ENCODE measurements at places on chromosomes 2 and 18.

DNA sequence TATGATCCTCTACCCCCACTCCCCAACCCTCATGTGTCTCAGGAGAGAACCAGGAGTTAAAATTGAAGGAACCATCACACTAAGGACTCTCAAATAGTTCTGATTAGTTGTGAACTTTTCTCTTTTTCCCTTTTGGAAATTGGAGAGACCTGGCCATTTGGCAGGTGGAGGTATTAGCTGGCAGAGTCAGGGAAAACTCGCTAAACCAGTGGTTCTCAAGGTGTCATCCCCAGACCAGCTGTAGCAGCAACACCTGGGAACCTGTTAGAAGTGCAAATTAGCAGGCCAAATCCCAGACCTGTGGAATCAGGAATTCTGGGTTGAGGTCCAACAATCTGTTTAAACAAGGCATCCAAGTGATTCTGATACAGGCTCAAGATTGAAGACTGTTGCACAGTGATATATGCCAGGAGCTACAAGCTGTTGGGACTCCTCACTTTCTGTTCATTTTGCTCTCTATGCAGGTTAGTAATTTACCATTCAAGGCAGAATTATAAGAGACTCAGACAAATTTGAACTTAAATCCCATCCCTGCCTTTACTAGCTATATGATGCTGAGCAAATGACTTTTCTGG is 2.8 kb upstream of the TMEM131 start:
- DNase-seq, result no peak

DNA sequence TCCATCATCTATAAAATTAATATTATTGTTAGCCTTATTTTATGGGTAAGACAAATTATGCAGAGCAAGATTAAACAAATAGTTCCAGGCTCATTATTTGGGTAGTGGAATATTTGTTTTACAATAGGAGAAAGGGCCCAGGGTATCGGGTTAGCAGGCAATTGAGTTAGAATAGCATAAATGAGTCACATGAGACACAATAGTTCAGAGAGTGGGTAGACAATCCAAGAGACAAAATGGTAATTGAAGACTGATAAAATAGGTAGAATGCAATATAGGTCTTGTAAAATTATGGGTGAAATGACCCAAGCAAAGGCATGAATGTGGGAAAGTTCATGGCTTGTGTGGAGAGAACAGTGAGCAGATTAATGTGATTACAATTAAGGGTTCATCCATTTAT is 790.9 kb upstream of the GCFC2 start:
- no peak for DNase-seq

- no peak for DNase-seq
These were observed 8.7 kb upstream of the TEX44 start for GRCh38 chr2:231583982-231584381.

DNA sequence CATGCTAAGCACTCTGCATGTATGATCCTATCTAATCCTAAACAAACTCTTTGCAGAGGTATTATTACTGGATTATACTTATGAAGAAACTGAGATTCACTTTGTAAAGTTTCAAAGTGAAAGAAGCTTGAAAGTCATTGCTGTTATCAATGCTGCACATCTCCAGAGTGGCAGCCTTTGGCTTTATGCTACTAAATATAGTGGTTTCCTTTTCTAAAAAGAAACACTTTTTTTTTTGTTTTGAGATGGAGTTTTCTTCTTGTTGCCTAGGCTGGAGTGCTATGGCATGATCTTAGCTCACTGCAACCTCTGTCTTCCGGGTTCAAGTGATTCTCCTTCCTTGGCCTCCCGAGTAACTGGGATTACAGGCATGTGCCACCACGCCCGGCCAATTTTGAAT is 114.9 kb upstream of the RAB27B start:
- DNase-seq, result no peak

DNA sequence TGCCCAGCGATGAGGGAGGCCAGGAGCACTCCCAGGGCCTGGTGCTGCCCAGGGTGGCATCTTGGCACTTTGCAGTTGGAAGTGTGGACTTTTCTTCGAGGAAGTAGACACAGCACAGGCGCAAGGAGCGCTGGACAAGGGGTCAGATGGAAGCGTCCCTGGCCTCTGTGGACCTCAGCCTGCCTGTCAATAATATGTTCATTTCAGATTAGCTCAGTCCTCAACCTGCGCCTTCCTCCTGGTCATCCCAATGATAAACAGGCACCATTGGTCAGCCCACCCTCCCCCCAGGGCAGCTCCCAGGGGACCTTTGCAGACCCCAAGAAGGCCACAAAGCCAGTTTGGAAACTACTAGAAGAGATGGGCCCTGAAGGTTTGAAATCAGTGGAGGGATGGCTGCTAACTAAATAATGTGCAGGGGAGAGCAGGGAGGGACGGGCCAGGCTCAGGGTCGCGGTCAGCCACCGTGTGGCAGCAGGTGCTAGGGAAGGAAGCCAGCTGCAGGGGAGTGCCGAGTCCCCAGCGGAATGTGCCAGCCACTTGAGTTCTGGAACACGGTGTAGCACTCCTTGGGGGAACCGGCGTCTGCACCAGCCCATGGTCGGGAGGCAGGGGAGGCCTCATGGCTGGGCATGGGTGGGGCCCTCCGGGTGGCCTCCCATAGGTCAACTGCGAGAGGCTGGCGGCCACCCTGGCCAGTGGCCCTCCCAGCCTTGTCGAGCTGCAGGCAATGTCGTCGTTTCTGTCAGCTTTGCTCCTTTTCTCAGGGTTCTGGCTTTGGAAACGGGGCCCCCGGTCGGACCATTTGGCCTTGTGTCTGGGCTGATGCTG is 59.9 kb downstream of the ADI1 start:
- no peak for DNase-seq

DNA sequence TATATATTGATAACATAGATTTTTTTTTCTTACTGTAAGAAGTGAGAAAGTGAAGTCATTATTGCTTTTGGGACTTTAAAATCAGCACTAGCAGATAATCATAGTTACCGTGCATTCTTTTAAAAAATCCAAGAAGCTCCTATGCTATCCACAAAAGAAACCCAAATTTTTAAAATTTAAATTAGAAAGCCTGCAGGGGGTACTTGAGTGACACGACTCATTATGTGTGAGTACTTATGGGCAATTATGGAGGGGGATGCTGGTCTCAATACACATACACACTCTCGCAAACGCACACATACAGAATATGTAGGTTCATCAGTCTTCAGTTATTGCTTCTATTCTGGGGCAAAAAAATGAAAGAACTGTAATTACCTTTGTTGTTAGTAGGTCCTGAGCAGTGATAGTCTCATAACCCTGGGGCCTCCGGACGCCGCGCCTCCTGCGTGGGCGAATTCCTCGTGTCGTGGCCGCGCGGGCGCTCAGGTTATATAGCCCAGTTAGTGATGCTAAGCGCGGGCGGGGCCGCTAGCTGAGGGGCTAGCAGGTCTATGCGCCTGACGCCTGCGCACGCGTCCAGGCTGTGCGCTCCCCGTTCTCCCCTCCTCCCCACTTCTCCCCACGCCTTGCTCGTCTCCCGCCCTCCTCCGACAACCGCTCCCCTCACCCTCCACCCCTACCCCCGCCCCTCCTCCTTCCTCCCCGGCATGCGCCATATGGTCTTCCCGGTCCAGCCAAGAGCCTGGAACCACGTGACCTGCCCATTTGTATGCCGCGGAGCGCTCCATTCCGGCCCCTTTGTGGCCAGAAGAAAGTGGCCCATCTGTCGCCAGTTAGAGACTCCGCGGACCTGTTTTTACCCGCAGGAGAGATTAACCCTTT is at the start of gene NEUROD1:
NEUROD1 (minus strand) TSS at position 463 of the 882 bp plus-strand sequence. CDS start 1,657 bp downstream, outside the sequence.
- DNase-seq, result no peak

GRCh38 chr18:7158216-7158615 is 40.6 kb upstream of the LAMA1 start:
- DNase-seq, result no peak

DNA sequence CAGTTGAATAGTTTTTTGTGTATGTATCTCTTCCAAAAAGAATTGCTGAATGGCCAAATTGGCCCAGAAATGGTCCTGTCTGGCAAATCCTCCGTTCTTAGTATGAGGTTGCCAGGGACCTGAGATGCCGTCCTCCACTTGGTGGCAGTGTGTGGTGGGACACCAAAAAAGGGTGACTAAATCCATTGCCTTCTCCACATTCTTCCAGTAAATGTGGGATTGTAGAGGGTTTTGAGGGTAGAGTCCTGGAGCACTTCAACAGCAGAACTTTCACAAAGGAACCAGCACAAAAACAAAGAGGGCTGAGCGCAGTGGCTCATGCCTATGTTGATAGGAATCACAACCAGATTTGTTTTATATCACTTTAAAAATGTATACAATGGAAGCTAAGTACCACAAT is 199.9 kb downstream of the BCL2 start:
- peak; percentile 60 for DNase-seq

DNA sequence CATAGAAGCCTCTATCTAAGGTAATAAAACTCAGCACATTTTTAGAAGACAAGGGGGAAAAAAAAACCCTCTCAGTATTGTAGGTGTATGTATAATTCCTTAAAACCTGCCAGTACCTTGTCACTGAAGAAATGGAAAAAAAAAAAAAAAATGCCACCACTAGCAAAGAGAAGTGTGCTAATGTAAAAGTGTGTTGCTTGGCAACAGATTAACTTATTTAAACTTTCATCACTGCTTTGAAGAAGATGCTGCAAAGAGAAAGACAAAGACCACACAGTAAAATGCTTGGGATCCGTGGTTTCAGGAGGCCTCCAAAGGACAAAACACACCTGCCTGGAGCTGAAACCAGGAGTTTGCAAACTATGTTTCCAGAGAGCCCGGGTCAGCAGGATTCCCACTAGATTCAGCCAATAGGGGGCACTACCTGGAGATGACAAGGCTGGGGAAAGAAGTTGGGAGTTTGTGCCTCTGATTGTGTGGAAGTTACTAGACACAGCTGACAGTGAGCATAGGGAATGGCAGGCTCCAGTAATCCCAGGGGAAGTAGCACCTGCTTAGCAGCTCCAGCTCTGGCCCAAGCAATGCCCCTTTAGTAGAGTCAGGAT is 169.1 kb upstream of the TRIB2 start:
- DNase-seq, result no peak
